Breast epithelium (tissue), 4 donors: ENCODE measurements at places on chromosomes 12 and 14. TPM values are rescaled to one million over a fixed set of nuclear protein-coding genes. Genes with fewer than 3 reads are reported as not detected.

- H3K4me3 ChIP-seq = no peak overlapping the region
- H3K27me3 ChIP-seq = no peaks in the 10 kb centered on the region
- no peak overlapping the region for H3K27ac ChIP-seq
- no peak for DNase-seq
Measured at GRCh38 chr12:4472046-4472445, 26.4 kb upstream of the FGF6 start.

- peak overlapping the region; percentile 15 for H3K27ac ChIP-seq
- no peak for DNase-seq
- H3K36me3 ChIP-seq = no peaks in the 10 kb centered on the region
- peaks cover 20% of the 10 kb centered on the region for H3K4me1 ChIP-seq
Measured at GRCh38 chr14:75297411-75298040, 18.9 kb downstream of the FOS start.

- no peak overlapping the region for H3K4me3 ChIP-seq
- H3K27me3 ChIP-seq = no peaks in the 10 kb centered on the region
- H3K36me3 ChIP-seq = no peaks in the 10 kb centered on the region
Measured at GRCh38 chr14:54597795-54598443, 31.0 kb downstream of the SAMD4A start.

DNA sequence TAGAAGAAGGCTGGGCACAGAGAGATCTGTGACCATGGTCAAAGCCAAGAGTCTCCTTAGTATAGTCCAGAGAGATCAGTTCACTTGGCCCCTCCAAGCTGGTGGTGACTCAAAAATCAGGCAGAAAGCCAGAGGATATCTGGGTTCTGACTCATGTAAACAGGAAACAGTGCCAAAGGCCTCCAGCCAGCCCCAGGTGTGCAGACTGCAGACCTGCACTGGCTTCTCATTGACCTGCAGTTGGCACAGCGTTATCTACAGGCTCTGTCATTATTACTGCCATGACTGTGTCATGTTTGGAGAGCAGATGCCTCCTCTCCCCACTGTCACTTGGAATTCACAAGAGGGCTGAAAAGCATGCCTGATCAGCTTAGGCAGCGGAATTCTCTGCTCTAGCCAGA, 295.7 kb upstream of the PRKD1 start:
- no peak overlapping the region for H3K4me3 ChIP-seq
- peak; percentile 61 for DNase-seq
- H3K27me3 ChIP-seq = no peaks in the 10 kb centered on the region
- H3K27ac ChIP-seq = peak overlapping the region; percentile 93

CBX5 gene
- 45.8 TPM for total RNA-seq

- no peaks in the 10 kb centered on the region for H3K4me1 ChIP-seq
- DNase-seq = no peak
- H3K27me3 ChIP-seq = no peaks in the 10 kb centered on the region
- no peaks in the 10 kb centered on the region for H3K36me3 ChIP-seq
- H3K4me3 ChIP-seq = no peak overlapping the region
Measured at GRCh38 chr12:120971299-120972180, 6.8 kb upstream of the HNF1A start.

DNA sequence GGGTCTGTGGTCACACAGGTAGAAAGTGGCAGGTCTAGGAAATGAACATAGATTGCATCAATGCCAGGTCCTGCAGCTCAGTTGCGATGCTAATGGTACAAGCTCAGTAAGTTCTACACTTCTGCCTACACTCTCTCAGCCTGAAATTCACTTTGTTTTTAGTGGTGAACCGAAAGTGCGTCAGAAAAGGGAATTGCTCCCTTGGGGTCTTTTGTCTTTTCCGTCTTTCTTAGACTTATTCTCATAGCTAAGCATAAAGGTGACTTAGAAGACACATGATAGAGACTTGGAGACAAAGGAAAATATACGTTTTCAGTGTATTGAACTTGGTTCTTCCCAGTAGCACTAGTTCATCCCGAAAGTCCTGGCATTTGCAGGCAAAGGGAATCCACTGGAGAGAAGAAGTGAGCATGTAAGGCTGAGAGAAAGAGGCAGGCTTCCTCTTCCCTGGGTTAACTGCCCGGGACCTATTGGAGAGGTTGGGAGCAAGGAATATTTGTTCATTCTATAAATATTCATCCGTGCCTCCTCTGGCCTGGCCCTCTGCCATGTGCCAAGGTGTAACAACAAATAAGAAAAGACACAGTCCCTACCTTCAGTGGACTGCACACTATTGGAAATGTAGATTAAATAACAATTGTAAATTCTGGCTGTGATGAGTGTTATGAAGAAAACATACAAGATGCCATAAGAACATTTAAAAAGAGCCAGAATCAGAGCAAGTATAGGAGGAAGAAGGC, 785.8 kb downstream of the MED13L start:
- no peaks in the 10 kb centered on the region for H3K27me3 ChIP-seq
- H3K4me3 ChIP-seq = no peak overlapping the region
- no peaks in the 10 kb centered on the region for H3K36me3 ChIP-seq
- DNase-seq = no peak

PKP2 gene
- total RNA-seq = 32.5 TPM

GRCh38 chr12:38149395-38150073, 167.0 kb upstream of the ALG10B start:
- no peaks in the 10 kb centered on the region for H3K27me3 ChIP-seq
- no peaks in the 10 kb centered on the region for H3K4me1 ChIP-seq
- no peak for DNase-seq
- no peaks in the 10 kb centered on the region for H3K36me3 ChIP-seq
- no peak overlapping the region for H3K27ac ChIP-seq
